ENCODE measurements at places on chromosomes 4 and X.

- no peak for DNase-seq
These were observed 22.7 kb downstream of the POU4F2 start for GRCh38 chr4:146661367-146661766.

DNA sequence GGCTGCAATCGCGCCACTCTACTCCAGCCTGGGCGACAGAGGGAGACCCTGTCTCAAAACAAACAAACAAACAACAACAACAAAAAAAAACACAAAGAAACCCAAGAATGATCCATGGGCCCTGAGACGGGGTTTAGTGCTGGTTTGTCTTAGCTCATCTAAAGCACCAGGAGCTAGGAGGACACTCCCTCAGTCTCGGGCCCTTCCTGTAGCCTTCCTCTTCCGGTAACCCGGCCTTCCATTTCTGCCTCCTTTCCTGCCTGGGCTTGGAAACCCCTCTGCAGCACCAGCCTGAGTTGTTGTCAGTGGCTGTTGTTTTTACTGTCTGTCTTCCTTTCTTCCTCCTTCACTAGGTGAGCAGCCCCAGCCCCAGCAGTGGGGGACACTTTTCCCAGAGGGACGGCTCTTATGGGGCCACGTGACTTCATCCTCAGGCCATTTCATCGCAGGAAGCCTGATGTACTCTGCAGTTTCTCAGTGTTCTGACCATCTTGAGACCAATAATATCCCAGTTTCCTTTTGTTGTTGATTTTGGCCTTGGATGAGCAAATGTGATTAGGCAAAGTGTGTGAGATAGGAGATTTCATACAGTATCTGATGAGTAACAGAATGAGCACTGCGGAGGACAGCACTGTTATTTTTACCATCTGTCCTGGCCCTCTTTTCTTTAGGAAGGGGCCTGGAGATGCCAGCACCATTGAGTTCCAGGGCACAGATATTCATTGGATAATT lies 90.1 kb downstream of the ANAPC4 start:
- no peak for DNase-seq

- DNase-seq, result no peak
These were observed 27.0 kb upstream of the ZNF280C start for GRCh38 chrX:130295519-130296296.

DNA sequence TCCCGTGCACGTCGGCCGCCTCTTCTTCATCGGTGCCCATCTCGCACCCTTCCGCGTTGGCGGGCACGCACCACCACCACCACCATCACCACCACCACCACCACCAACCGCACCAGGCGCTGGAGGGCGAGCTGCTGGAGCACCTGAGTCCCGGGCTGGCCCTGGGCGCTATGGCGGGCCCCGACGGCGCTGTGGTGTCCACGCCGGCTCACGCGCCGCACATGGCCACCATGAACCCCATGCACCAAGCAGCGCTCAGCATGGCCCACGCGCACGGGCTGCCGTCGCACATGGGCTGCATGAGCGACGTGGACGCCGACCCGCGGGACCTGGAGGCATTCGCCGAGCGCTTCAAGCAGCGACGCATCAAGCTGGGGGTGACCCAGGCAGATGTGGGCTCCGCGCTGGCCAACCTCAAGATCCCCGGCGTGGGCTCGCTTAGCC lies 1.4 kb downstream of the POU4F2 start:
- no peak for DNase-seq

GRCh38 chr4:176789955-176790354 lies 2.8 kb downstream of the VEGFC start:
- DNase-seq, result no peak

GRCh38 chrX:45614853-45615252 lies 414.2 kb upstream of the DIPK2B start:
- DNase-seq, result no peak

DNA sequence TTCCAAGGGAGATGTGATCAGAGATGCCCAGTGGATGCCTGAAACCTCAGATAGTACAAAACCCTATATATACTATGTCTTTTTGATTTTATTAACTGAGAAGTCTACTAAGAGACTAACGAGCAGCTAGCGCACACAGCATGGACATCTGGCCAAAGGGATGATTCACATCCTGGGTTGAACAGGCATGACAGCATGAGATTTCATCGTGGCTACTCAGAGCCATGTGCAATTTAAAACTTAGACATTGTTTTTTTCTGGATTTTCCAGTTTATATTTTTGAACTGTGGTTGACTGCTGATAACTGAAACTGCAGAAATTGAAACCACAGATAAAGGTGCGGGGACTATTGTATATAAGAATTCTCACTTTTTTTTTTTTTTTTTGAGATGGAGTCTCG lies 2252.9 kb upstream of the AGA start:
- DNase-seq, result no peak

GRCh38 chr4:126445596-126445995 lies 1130.8 kb downstream of the FAT4 start:
- no peak for DNase-seq

GRCh38 chrX:144335402-144335801 lies 451.5 kb downstream of the UBE2NL start:
- no peak for DNase-seq

- DNase-seq, result no peak
These were observed 22.4 kb upstream of the UGT2B4 start for GRCh38 chr4:69518102-69518501.

DNA sequence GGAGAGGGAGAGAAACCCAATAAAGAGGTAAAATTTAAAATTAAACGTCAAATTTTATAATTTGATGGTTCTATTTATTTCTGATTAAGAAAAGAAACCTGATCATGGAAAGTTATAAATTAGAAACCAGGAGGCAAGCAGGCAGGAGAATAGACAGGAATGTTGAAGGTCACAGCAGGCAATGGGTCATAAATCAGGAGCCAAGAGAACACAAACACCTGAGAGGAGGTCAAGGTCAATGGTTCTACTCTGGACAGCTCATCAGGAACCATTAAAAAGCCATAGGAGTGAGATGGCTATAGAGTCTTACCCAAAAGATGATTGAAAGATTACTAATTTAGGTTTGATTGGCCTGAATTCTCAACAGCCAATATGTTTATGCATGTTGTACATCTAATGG lies 126.9 kb upstream of the HCCS start:
- DNase-seq, result no peak

DNA sequence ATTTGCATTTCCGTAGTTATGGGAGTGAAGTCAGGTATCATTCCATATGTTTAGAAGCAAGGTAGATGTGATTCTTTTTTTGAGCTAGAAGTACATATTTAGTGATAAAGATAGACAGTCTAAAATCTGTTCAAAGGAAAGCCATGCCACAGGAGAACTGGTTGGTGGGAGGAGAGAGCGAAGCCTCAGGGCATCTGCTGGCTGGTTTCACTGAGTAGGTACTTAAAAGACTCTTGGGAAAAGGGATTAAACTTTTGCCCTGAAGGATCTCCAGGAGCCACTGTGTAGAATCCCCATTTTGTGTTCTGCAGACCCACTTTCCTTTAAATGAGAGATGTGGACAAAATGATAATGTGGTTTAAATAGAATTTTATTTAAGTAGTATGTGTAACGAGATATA lies 89.6 kb downstream of the SHROOM2 start:
- no peak for DNase-seq

GRCh38 chr4:78482281-78482680 lies 69.3 kb upstream of the ANXA3 start:
- no peak for DNase-seq

GRCh38 chr4:73028621-73029020 lies 40.9 kb downstream of the COX18 start:
- no peak for DNase-seq

DNA sequence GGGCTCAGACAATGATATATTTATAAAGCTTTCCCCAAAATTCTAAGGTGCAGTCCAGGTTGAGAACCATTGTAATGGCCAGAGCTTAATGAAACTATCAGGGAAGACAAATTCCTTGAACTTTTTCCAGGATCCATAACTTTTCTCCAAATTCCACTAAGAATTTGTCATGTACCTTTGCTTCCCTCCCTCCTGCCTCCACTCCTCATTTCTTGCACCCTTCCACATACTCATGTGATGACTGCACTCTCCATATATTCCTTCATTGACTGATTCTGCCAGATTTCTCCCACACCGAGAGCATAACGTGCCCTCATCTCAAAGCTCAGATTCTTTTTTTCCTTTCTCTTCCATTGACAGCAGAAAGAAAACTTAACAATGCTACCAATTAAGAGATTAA lies 20.9 kb upstream of the AMELX start:
- DNase-seq, result no peak

- no peak for DNase-seq
These were observed 166.5 kb downstream of the TBX22 start for GRCh38 chrX:80181079-80181478.

DNA sequence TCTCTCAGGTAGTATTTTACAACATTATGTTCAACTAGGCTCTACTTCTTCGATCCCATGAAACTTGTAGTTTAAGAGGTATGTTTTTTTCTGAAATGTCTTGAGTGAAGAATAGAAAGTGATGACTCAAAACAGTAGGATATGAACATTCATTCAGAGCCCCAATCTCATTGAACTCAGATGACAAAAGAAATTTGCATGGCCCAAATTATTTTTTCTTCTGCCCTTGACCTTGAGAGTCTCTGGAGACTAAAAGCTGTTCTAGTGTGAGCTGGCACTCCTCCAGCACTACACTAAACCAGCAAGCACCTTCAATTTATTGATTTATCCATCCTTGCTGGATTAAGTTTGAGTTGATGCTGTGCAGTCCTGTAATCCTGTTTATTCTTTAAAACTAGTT lies 4.0 kb downstream of the DCLK2 start:
- no peak for DNase-seq

DNA sequence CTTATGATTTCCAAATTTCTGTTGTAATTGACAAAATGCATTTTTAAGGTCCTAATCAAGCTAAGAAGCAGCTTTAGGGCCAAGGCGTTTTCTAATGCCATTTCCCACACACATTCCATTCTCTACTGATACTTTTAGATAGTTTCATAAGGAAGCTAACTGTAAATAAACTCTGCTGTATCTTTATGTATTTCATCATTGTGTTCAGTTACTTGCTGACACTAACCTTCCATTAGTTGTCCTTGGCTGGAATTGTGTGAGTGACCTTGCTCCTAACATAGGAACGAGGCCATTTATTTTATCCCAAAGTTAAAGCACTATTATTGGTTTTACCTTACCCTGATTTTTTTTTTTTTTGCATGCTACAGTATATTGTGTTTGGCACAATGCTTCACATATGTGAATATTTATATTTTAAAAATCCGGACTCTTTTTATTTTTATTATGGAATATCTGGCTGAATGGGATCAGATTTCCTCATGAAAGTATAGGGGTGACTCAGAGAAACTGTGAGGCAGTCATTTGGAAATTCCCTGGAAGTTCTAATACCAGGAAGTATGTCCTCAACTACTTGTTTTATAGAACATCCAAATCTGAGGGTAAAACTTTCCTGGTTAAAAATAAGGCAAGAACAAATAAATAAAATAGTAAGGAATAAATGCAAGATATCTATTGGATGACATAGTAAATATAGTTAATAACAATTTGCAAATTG lies 62.7 kb upstream of the SORBS2 start:
- no peak for DNase-seq

GRCh38 chrX:132257116-132257515 lies 37.9 kb upstream of the RAP2C start:
- no peak for DNase-seq

DNA sequence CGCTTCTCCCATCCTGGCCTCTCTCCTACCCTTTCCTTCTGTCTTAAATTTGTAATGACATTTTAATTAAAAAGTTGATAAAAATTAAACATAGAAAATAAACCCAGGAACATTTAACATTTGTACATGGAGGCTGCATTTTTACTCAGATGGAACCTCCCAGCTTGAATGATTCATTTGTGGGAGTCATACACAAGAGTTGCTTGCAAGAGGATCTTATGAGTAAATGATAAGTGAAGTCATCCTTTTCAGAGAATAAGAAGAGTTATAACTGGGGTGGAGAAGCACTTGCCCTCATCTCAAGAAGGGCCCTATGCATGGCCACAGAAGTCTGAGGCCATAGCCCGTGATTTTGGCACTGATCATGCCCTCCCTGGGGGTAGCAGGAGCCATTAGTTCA lies 482.9 kb upstream of the BOD1L1 start:
- DNase-seq, result no peak

DNA sequence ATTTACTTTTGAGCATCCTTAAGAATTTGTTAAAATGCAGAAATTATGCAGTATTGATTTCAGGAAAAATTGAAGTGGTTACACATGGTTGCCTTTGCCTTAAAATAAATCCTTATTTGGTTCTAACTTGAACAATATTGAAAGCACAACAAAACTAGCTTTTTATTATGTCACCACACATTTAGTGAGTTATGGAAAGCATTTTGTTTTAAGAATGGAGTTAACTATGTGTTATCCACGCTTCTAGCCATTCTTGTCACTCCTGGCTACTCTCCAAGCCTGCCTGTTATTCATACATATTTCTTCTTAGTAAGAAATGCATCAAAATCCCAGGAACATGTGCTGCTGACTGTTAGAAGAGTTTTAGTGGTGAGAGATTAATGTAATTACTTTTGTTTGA lies 73.9 kb downstream of the FAT4 start:
- no peak for DNase-seq

GRCh38 chrX:27860337-27860736 lies 52.5 kb downstream of the MAGEB10 start:
- DNase-seq, result no peak

- DNase-seq, result no peak
These were observed 52.8 kb downstream of the PRDM5 start for GRCh38 chr4:120869613-120870278.

- no peak for DNase-seq
These were observed 298.7 kb upstream of the TENM3 start for GRCh38 chr4:181944527-181944926.

- DNase-seq, result no peak
These were observed 139.2 kb downstream of the SHOX start for GRCh38 chrX:769796-770195.

GRCh38 chrX:24333371-24333770 lies 19.5 kb upstream of the SUPT20HL2 start:
- no peak for DNase-seq

GRCh38 chrX:40107291-40108161 lies 9.8 kb upstream of the BCOR start:
- no peak for DNase-seq

DNA sequence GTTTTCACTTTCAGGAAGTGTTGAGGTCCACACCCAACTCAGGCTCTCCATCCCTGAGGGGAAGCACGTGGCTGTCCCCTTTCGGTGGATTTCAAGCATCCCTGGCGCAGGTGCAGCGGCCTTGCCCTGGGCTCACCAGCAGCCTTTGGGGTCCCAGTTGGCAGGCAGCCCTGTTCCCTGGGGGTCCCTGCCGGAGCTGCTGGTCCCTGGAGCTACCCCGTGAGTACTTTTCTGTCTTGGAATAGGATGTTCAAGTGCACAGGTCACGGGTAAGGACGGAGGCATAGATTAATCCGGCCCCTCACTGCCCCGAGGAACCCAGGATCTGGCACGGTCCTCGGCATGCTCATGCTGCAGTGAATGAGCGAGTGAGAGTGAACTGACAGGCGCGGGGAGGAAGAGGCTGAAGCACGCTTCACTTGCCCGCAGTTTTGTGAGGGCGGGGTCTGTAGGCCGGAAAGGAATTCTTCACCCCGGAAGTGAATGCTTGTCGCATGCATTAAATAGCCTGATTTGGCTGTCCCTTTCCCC lies 117.2 kb upstream of the FAT1 start:
- no peak for DNase-seq

Measured in stimulated activated naive CD4-positive, alpha-beta T cell (primary cell).